ENCODE measurements at places on chromosomes 7 and 10. TPM values are rescaled to one million over a fixed set of nuclear protein-coding genes. Genes with fewer than 3 reads are reported as not detected.

ACSL5 gene
- 32.7 TPM for total RNA-seq

OR2A5 gene
- not detected for total RNA-seq

SAMD8 gene
- total RNA-seq, result 10.4 TPM

NOLC1 gene
- total RNA-seq, result 102 TPM

GNG11 gene
- not detected for total RNA-seq

SLC39A12 gene
- total RNA-seq, result not detected

DNA sequence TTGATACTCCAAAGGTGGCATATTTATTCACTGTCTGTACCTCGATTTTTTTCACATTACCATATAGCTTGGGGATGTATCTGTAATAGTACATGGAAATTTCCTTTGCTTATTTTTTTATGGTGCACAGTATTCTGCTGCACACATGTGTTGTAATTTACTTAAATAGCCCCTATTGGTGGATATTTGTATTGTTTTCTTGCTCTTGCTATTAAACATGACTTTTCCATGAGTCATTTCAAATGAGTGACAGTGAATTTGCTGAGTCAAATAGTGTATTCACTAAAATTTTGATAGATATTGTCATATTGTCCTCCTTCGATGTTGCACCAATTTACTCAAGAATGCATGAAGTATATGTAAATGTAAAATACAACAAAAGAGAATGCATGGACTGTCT lies 122.7 kb upstream of the STEAP4 start:
- DNase-seq, result no peak
- H3K4me1 ChIP-seq, result no peaks in the 10 kb centered on the region
- no peak overlapping the region for H3K4me3 ChIP-seq
- no peaks in the 10 kb centered on the region for H3K27me3 ChIP-seq
- no peaks in the 10 kb centered on the region for H3K36me3 ChIP-seq

GRCh38 chr10:70323138-70323696 lies 39.4 kb upstream of the NPFFR1 start:
- no peak for DNase-seq

GRCh38 chr10:71863203-71863602 lies 12.2 kb upstream of the PSAP start:
- H3K27ac ChIP-seq, result no peak overlapping the region
- H3K4me1 ChIP-seq, result peaks cover 40% of the 10 kb centered on the region

DNA sequence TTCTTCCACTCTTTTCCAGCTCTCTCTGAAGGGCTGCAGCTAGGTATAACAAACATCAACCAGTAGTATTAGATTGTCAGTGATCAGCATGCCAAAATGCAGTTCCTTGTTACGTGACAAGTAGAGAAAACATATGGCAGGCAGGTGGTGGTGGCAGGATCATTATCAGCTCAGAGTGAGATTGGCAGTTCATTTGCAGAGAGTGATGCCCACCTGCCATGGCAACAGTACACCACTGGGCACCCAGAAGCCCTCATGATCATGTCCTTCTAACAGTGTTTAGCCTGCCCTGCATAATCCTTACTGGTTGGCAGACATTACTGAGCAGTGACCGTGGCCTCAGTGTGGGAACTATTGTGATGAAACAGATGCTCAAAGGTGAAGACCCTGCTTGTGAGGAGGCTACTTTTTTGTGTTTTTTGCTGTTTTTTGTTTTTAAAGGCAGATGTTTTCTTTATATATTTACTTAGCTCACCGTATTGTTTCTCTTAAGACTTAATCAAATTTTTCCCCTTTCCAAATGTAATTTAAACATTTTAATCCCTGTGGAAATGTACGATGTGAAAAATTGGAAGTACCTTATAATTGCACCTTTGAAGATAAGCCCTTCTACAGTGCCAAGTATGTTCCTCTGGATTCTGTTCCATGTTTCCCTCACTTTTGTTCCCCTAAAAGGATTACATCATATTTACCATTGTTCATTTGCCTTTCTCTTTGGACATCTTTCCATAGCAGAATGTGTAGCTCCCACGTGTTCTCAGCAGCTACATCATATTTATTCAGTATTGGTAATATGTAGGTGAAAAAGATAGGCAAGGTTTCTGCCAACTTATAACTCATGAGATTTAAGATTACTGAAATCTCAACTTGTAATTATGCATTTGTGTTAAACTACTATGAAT lies 179.6 kb downstream of the SND1 start:
- H3K27ac ChIP-seq, result no peak overlapping the region
- no peaks in the 10 kb centered on the region for H3K27me3 ChIP-seq
- H3K4me3 ChIP-seq, result no peak overlapping the region
- H3K4me1 ChIP-seq, result no peaks in the 10 kb centered on the region
- no peak for DNase-seq
- peaks cover 6% of the 10 kb centered on the region for H3K36me3 ChIP-seq

DNA sequence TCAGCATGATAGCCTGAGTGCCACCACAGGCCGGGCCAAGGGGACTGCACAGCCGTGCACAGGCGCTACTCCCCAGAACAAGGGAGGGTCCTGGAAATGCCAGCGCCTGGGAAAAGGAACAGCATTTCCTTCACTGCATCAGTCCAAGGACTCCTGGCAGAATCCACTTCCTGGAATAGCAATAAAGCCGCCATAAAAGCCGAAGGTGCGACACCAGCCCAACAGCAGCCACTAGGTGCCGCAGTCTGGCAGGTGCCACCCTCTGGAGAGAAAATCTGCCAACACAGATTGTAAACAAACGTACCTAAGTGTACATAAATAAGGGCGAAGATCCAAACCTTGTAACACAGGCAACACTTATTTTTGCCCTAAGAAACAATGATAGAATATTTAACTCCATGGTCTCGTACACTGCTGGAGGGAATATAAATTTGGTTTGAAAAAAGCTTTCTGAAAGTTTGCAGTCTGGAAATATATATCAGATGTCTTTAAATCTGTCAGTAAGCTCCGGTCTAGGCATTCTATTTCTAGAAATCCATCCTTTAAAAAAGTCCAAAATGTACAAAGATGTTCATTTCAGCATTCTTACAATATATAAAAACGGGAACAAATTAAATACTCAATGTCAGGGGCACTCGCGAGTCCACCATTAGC lies 22.2 kb downstream of the VOPP1 start:
- H3K27me3 ChIP-seq, result no peaks in the 10 kb centered on the region
- no peak overlapping the region for H3K4me3 ChIP-seq
- peaks cover 36% of the 10 kb centered on the region for H3K4me1 ChIP-seq
- H3K27ac ChIP-seq, result no peak overlapping the region
- no peak for DNase-seq

GRCh38 chr7:30810986-30811385 lies 39.8 kb downstream of the MINDY4 start:
- DNase-seq, result no peak
- no peaks in the 10 kb centered on the region for H3K36me3 ChIP-seq
- H3K27ac ChIP-seq, result no peak overlapping the region
- no peak overlapping the region for H3K4me3 ChIP-seq

GRCh38 chr7:82714883-82715282 lies 271.3 kb upstream of the CACNA2D1 start:
- no peak for DNase-seq
- no peak overlapping the region for H3K4me3 ChIP-seq
- H3K4me1 ChIP-seq, result no peaks in the 10 kb centered on the region

- H3K4me1 ChIP-seq, result no peaks in the 10 kb centered on the region
- no peak overlapping the region for H3K27ac ChIP-seq
- DNase-seq, result no peak
- H3K4me3 ChIP-seq, result no peak overlapping the region
These were observed 368.9 kb downstream of the KCNMA1 start for GRCh38 chr10:77268721-77269120.

DNA sequence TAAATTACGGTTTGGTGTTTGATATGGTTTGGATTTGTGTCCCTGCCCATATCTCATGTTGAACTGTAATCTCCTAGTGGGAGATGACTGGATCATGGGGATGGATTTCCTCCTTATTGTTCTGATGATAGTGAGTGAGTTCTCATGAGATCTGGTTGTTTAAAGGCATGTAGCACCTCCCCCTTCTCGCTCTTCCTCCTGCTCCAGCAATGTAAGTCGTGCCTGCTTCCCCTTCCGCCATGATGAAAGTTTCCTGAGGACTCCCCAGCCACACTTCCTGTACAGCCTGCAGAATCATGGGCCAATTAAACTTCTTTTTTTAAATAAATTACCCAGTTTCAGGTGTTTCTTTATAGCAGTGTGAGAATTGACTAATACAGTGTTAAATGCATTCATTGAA lies 116.6 kb downstream of the DOCK4 start:
- no peaks in the 10 kb centered on the region for H3K36me3 ChIP-seq

DNA sequence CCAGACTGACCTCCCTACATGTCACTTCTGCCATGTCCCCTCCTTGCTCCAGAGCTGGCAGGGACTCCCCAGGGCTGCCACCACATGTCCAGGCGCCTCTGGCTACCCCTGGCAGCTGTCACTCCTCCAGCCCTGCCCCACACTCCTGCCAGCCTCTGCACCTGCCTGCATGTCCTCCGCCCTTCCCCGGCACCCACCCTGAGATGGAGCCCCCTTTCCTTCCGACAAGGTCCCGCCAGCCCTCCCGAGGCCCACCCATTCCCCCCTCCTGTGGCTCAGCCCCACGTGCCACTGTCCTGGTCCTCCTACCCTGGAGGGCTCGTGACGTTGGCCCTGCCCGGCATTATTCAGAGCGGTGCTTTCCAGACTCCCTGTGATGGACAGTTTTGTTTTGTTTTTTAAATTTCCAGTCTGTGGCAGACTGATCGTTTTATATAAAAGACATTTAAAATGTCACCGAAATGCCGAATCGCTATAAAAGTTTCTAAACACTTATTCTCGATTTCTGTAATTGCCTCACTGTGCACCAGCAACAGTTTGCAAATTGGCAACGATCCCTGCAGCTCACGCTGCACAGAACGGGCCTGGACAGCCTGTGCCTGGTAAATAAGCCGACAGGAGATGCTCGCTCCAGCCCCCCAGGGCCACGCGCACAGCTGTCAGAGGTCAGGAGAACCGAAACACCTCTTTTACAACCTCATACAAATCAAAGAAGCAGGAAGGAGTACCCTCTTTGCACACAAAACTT lies 111.1 kb upstream of the SH2B2 start:
- no peaks in the 10 kb centered on the region for H3K4me1 ChIP-seq
- no peak overlapping the region for H3K27ac ChIP-seq
- DNase-seq, result no peak
- peaks cover 42% of the 10 kb centered on the region for H3K36me3 ChIP-seq

DNA sequence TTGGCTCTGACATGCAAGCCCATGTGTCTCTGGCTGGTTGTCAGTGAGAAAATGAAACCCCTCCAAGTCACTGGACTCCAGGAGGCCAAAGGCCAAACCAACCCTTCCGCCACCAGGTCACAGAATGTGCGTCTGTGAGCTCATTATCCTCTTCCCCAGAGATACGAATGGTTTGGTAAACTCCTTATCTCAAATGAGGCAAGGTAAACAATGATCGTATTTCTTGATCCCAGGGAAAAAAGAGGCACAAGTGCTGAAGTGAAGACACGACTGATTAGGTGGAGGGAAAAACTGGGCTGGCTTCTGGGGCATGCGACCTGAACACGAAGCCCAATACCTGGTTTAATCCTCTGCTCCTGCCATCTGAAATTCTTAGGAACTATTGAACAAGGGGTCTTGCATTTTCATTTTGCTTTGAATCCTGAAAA lies 70.6 kb upstream of the ARID5B start:
- H3K36me3 ChIP-seq, result no peaks in the 10 kb centered on the region
- no peaks in the 10 kb centered on the region for H3K27me3 ChIP-seq
- peak; percentile 42 for DNase-seq
- H3K4me3 ChIP-seq, result peak overlapping the region; percentile 39

GRCh38 chr7:28941633-28942032 lies 16.5 kb downstream of the TRIL start:
- H3K27ac ChIP-seq, result no peak overlapping the region
- no peak overlapping the region for H3K4me3 ChIP-seq
- peaks cover 21% of the 10 kb centered on the region for H3K4me1 ChIP-seq
- no peaks in the 10 kb centered on the region for H3K36me3 ChIP-seq
- peaks cover 12% of the 10 kb centered on the region for H3K27me3 ChIP-seq

DNA sequence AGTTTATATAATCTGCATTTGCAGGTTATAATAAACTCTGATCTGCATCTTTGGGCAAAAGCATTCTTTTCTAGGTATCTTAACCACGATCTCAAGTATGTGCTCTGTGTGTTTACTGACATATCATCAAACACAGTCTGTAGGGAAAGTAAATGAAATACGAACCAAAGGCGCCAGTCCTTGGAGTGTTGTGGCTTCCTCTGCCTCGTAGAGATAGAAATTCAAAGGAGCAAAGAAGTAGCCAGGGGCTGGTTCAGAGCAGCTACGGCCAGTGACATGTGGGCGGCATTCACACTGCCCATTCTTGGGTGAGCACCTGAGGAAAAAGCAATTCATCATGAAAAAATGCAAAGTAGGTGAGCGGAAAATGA lies 38.7 kb downstream of the LAMB4 start:
- H3K4me1 ChIP-seq, result peaks cover 52% of the 10 kb centered on the region
- H3K27ac ChIP-seq, result no peak overlapping the region
- no peaks in the 10 kb centered on the region for H3K27me3 ChIP-seq
- no peaks in the 10 kb centered on the region for H3K36me3 ChIP-seq

DNA sequence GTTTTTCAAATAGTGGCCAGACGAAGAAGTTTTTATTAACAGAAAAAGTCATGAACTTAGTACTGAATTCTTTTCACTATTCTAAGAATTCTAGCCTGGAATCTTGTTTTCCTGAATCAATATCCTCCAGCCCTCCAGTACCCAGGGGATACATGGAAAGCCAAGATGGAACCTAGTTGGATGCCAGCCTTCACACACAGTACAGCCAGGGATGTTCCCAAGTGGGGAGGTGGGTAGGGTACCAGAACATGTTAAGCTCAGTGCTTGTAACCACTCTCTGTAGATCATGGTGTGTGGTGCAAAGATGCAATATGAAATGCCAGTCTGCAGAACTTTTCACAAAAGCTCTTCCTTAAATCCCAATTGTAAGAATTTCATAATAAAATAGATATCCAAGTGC lies 128.0 kb downstream of the POU6F2 start:
- no peaks in the 10 kb centered on the region for H3K4me1 ChIP-seq
- no peak overlapping the region for H3K27ac ChIP-seq
- no peaks in the 10 kb centered on the region for H3K27me3 ChIP-seq
- no peak for DNase-seq
- no peak overlapping the region for H3K4me3 ChIP-seq

GRCh38 chr7:77393261-77393660 lies 22.9 kb downstream of the GSAP start:
- no peak overlapping the region for H3K27ac ChIP-seq
- H3K36me3 ChIP-seq, result peaks cover 24% of the 10 kb centered on the region
- DNase-seq, result no peak

- peak overlapping the region; percentile 70 for H3K27ac ChIP-seq
- peak overlapping the region; percentile 80 for H3K4me3 ChIP-seq
- H3K27me3 ChIP-seq, result no peaks in the 10 kb centered on the region
- DNase-seq, result no peak
These were observed 732 bp downstream of the FAM53B start for GRCh38 chr10:124743191-124744101.
